ENCODE measurements at places on chromosomes 2 and 18.
A peak's percentile ranks its signal among the peaks of the same experiment; 100 is the strongest.

DNA sequence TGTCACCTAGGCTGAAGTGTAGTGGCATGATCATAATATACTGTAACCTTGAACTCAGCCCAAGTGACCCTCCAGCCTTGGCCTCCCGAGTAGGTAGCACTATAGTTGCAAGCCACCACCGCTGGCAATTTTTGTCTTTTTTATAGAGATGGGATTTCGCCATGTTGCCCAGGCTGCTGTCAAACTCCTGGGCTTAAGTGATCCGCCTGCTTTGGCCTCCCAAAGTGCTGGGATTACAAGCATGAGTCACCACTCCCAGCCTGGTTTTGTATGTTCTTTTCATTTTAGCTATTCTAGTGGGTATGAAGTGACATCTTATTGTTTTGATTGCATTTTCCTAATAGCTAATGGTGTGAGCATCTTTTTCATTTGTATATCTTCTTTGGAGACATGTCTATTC lies 11.3 kb upstream of the EXOC6B start:
- no peak for DNase-seq

DNA sequence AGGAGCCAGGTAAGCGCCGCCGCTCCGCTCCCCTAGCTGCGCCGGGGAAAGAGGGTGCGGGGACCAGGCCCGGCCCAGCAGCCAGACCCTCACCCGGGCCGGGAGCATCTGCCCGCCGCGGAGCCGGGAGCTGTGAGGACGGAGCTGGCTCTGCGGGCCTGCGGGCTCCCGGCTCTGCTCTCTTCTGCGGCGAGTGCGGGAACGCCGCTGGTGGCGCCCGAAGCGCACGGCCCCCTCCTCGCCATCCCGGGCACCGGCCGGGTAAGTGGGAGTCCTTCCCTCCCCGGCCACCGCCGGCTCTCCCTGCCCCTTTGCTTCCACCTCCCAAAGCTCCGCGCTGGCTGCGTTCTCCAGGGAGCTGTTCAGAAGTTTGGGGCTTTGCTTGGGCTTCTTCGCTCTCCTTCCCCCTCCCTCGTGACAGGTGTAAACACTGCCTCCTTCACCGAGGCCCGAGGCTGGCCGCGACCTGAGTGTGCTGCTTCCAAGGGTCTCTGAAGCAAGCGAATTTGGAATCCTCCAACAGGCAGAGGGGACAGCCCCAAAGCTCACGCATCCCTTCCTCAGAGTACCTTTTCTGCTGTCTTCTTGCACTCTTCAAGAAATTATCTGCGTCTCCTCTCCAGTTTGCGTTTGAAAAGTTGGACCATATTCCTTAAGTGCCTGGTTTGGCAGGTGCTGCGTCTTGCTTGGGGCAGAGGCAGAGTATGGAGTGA lies 632 bp downstream of the AFTPH start:
- peak; percentile 64 for DNase-seq

- DNase-seq, result no peak
These were observed 311.7 kb upstream of the PKDCC start for GRCh38 chr2:41736105-41736567.

- DNase-seq, result no peak
These were observed 1.3 kb downstream of the GBX2 start for GRCh38 chr2:236166796-236167296.

DNA sequence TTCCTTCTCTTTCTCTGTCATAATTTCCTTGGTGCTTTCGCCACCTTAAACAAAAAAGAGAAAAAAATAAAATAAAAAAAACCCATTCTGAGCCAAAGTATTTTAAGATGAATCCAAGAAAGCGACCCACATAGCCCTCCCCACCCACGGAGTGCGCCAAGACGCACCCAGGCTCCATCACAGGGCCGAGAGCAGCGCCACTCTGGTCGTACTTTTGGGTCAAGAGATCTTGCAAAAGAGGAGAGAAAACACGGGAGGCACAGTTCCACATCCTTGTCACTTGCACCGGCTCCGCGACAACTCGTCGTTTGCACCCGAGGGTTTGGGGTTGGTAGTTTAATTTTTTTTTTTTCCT lies 1.8 kb upstream of the SP9 start:
- DNase-seq, result no peak

GRCh38 chr18:45801416-45802004 lies 24.0 kb upstream of the SIGLEC15 start:
- DNase-seq, result no peak
